ENCODE measurements at places on chromosomes 11 and 22.

GRCh38 chr22:28497188-28497587 is 182.5 kb downstream of the TTC28 start:
- DNase-seq, result peak; percentile 5

DNA sequence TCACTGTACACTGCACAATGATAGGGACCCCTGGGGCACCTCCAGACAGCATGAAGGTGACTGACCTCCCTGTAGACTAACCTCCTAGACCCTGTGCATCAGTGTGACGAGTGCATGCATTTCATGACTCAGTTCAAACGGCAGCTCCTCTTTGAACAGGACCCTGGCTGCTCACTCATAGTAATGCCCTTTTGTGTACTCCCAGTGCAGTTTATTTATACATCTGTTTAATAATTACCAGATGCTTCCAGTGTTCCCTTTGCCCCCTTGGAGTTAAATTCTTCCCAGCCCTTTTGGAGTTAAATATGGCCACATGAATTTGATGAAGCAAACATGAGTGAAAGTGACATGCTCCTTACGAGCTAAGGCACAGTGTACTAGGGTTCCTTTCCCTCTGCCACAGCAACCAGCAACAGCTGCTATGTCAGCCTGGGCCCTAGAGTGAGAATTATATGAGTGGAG is 72.4 kb downstream of the PANX1 start:
- DNase-seq, result peak; percentile 69

DNA sequence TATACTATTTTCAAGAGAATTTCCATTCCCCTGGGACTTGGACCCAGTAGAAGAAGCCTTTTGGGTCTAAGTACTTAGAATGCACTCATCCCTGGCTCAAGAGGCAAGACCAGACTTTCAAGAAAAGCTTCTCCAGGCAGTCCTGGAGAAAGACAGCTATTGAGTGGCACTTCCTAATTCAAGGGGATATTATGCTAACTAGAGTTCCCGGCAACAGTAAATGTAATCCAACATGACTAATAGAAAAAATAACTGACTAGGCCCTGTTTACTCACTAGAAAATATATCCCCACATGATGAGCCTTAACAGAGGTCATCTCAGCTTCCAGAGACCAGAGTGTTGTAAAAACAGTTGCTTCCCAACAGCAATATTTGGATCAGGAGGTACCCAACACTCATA is 47.2 kb upstream of the AKIP1 start:
- DNase-seq, result peak; percentile 83

- no peak for DNase-seq
Measured at GRCh38 chr11:2215561-2216399, 44.2 kb upstream of the TH start.

DNA sequence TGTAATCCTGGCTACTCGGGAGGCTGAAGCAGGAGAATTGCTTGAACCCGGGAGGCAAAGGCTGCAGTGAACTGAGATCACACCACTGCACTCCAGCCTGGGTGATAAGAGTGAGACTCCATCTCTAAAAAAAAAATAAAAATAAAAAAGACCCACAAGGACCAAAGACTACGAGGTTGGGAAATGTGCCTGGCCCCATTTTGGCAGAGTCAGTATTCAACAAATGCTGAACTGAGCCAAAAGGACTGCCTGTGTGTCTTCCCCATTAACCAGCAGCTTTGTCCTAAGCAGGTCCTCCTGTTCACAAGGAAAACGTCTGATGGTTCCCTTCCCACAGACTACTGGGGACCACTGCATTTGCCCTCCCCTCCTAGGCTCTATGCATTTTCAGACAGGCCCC is 27.6 kb downstream of the ADORA2A start:
- no peak for DNase-seq

DNA sequence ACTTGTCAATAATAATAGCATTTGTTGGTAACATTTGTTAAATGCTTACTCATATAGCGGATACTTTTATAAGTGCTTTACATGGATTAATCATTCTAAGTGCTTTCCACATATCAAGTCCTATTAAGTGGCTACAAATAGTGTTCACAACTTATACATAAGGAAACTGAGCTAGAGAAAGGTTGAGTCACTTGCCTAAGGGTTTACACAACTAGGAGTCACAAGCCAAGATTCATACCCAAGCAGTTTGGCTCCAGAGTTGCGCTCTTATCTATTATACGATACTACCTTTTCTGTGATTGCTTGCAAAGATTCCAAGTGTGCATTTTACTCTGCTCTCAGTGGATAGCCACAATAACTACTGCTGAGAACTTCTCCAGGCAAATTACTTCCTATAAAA is 215.9 kb upstream of the CCDC90B start:
- DNase-seq, result no peak

- DNase-seq, result no peak
Measured at GRCh38 chr22:42116848-42117424, 13.7 kb downstream of the CYP2D6 start.

DNA sequence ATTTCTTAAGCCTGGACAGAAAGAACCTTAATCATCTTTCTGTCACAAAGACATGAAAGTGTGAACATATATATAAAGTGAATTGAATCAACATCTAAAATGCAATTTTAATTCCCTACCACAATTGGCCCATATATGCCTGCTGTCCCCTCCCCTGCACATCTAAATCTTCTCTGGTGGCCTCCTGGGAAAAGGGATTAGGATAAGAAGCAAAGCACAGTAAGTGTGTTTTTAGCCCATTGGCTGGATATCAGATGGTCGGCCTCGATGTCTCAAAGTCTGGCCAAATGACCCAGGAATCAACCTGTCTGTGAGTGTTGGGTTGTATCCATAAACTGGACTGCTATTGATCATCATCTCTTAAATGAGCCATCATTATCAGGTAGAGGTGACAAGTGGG is 5.8 kb downstream of the MMP3 start:
- no peak for DNase-seq

- peak; percentile 87 for DNase-seq
Measured at GRCh38 chr11:63767565-63768236, 874 bp downstream of the ZFTA start.

DNA sequence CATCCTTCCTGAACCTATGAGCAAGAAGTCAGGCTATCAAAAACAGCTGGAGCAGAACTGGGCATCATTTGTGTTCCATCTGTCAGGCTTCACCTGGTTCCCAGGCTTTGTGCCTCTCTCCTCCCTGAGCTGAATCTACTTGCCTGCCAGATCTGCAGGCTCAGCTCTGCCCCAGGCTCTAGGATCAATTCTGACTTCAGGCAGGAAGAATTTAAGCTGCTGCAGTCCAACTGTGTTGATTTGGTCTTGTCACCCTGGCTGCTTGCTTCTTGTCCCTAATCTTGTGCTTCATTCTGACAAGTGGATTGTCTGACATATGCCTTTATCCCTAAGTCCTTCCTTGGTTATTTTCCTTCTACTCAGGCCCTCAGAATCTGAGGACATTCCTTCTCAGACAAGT is 31.6 kb upstream of the CADM1 start:
- no peak for DNase-seq

All from fibroblast of skin of back (primary cell).